Astrocyte (in vitro differentiated cells and primary cell): ENCODE measurements at places on chromosomes 4 and X. TPM values are rescaled to one million over a fixed set of nuclear protein-coding genes. Genes with fewer than 3 reads are reported as not detected.

- H3K4me3 ChIP-seq, result no peak overlapping the region
- no peak for DNase-seq
- no peaks in the 10 kb centered on the region for H3K4me1 ChIP-seq
These were observed 358 bp downstream of the FGFBP1 start for GRCh38 chr4:15938182-15938581.

DNA sequence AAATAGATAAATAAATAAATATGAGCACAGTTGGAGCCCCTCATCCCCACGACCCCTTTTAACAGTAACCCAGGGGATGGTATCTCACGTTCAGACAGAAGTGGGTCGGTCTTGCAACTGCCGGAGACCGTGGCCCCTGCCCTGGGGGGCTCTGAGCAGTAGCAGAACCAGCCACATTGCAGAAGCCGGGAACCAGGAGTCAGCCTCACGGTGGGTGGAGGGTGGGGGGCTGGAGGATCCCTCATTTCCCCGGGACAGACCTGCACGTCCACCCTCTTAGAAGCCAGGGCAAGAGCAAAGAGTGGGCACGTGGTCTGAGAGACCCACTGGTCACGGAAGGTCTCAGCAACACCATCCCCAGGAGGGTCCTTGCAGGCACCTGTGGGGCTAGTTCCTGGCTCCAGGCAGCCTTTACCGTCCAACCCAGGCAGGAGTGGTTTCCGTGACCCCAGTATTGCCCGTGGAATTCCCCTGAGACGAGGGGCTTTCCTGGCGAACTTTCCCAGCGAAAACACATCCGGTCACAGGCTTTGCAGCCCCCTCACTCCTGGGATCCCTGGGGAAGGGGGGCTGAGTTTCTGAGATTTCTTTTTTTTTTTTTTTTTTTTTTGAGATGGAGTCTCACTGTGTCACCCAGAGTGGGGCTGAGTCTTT is 8.8 kb upstream of the IL3RA start:
- no peak overlapping the region for H3K4me3 ChIP-seq
- H3K4me1 ChIP-seq, result no peaks in the 10 kb centered on the region
- H3K27me3 ChIP-seq, result no peaks in the 10 kb centered on the region
- H3K36me3 ChIP-seq, result no peaks in the 10 kb centered on the region
- H3K27ac ChIP-seq, result no peak overlapping the region
- no peak for DNase-seq

GRCh38 chrX:9342561-9343051 is 122.3 kb upstream of the TBL1X start:
- no peaks in the 10 kb centered on the region for H3K36me3 ChIP-seq
- peak; percentile 71 for DNase-seq
- H3K4me3 ChIP-seq, result peak overlapping the region; percentile 17
- no peaks in the 10 kb centered on the region for H3K27me3 ChIP-seq

DNA sequence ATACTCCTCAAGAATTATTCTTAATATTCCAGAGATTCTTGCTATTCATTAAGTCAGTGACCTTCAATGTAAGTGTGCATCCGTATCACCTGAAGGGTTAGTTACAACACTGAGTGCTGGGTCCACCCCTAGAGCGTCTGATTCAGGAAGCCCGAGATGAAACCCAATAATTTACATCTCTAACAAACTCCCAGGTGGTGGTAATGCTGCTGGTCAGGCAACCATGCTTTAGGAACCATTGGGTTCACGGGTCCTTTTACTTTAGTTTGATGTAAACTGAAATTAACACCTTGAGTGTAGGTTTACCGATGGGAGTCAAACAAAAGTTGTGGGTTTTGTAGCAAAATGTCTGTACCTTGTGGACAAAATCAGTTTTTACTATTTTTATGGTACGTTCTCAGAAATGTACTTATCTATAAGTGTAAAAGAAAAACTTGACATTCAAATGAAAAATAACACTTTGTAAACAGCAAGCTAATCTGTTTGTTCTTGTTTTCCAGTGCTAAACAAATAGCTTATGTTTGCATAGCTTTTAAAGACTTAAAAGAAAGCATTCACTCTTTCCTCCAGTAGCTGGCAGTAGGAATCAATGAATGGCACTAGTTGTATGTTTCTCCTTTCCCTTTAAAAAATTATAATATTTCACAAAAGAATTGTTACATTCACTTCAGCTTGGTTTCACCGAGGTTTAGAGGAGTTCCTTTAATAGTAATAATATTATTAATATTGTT is 32.7 kb downstream of the ACE2 start:
- no peak overlapping the region for H3K4me3 ChIP-seq
- no peaks in the 10 kb centered on the region for H3K27me3 ChIP-seq
- H3K36me3 ChIP-seq, result no peaks in the 10 kb centered on the region

Gene LNX1
- total RNA-seq, result 2.5 and 4.4 TPM in 2 replicates
